ENCODE measurements at places on chromosomes 4 and X.

- no peak for DNase-seq
Observed at GRCh38 chr4:10611673-10612072, 72.9 kb downstream of the CLNK start.

DNA sequence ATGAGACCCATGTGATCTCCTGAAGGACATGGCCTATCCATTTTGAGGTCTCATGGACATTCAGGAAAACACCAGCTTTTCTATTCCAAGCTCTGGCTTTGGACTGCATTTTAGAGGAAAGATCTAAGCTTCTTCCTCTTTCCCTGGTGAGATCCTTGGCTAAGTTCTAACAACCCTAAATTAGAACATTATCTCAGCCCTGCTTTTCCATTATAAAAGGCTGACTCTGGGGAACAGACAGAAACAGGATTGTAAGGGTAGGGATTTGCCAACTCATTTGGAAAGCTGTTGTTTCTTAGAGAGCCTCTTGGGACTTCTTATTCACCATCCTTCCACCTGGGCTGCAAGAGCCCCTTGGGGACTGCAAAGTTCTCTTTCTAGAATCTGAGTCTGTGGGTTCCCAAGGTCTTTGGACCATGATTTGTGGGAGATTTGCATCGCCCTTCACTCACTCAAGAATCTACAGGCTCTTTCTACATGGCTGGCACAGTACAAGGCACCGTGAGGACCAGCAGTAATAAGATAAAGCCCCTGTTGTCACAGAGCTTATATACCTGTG lies 146.9 kb downstream of the FNIP2 start:
- no peak for DNase-seq

GRCh38 chrX:80537096-80537495 lies 116.8 kb downstream of the TENT5D start:
- no peak for DNase-seq

DNA sequence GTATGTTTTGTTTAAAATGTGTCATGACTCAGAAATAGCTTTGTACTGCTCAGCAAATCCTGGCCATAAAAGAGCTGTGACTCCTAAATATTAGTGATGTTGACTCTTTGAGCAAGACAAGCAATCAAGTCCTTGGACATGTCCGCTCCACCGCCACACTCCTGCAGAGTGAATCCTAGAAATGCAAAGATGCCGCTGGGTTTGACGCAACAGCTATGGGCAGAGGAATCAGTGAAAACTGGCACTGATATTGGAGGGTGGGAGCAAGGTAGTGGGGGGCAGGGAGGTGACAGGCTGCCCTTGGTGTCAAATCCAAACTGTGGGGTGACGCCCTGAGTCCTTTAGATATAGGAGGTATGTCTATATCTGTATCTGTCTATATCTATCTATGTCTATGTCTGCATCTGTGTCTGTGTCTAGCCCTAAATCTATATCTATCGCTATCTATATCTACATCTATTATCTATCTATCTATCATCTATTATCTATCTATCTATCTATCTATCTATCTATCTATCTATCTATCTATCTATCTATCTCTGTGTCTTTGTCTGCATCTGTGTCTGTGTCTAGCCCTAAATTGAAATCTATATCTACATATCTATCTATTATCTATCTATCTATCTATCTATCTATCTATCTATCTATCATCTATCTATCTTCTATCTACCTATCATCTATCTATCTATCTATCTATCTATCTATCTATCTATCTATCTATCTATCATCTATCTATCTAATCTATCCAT lies 129.7 kb downstream of the CPE start:
- DNase-seq: no peak

GRCh38 chrX:5681159-5681558 lies 547.5 kb downstream of the NLGN4X start:
- no peak for DNase-seq

DNA sequence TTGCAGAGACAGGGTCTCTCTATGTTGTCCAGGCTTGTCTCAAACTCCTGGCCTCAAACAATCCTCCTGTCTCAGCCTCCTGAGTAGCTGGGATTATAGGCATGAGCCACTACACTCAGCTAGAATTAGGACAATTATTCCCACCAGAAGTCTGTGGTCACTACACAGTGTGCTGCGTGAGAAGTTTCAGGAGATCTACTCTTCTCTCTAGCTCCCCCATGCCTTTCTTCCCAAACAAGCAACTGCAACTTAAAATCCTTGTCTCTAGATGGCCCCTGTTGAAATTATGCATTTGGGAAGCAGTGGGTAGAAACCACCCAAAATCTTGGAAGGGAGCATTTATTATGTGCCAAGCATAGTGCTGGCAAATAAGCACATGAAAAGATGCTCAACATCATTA lies 21.1 kb upstream of the MAP7D3 start:
- no peak for DNase-seq

DNA sequence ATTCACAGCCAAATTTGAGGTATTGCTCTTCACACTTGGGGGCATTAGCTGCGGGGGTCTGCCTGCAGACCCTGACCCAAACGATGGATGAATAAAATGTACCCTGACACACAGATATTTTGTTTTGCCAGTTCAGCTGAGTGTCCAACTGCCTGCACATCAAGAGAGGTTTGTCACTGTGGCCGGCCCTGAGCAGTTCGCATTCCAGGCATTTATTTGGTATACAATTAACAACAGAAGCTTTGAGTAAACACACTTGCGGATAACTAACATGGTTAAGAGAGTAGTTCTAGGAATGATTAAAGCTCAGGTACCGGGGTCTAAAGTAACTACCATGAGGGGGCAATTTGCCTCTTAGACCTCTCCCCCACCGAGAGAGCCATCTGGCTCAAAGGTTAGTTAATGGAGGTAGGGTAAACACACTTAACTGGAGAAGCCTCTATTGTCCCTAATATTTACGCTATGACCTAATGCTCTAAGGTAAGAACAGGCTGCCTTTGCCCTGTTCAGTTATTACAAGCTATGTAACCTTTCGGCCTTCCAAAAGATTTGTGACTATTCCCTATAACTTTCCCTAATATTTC lies 162.0 kb downstream of the SNCA start:
- DNase-seq: no peak

DNA sequence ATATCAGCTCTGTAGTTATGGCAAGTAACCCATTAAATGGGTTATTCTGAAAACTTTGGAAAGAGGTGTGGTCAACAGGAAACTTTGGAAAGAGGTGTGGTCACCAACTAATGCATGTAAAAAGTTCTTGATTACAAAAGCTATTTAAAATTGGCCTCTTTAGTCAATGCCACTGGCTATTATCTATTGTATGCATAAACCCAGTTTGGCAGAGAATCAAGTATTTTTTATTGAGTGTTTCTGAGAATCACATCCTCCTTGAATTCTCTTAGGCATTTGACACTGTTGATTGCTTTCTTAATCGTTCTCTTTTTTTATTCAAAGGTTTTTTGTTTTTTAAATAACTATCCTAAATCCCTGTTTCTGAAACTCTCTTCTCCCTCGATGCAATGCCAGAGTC lies 7.5 kb downstream of the P2RY4 start:
- no peak for DNase-seq

GRCh38 chrX:12843668-12844279 lies 23.1 kb upstream of the TLR7 start:
- no peak for DNase-seq

- DNase-seq: no peak
Observed at GRCh38 chr4:39326468-39326977, 39.6 kb downstream of the RFC1 start.

DNA sequence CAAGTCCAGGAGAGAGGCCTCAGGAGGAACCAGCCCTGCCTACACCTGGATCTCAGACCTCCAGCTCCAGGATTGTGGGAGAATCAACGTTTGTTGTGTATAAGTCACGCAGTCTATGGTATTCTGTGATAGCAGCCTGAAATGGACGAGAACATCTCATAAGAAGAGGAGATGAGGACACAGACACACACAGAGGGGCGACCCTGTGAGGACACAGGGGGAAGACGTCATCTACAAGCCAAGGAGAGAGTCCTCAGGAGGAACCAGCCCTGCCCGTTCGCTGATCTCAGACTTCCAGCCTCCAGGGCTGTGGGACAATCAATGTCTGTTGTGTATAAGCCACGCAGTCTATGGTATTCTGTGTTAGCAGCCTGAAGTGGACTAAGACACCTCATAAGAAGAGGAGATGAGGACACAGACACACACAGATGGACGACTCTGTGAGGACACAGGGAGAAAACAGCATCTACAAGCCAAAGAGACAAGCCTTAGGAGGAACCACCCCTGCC lies 20.3 kb downstream of the P2RY8 start:
- DNase-seq: no peak

- DNase-seq: no peak
Observed at GRCh38 chr4:77852892-77853495, 9.6 kb upstream of the MRPL1 start.

DNA sequence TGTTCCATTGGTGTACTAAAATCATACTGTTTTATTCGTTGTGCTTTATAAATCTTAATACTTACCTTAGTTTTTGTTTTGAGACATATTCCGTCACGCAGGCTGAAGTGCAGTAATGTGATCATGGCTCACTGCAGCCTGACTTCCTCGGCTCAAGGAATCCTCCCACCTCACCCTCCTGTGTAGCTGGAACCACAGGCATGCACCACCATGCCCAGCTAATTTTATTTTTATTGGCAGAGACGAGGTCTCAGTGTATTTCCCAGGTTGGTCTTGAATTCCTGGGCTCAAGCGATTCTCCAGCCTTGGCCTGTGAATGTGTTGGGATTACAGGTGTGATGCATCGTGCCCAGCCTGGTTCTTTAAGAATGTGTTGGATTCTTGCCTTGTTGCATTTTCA lies 24.4 kb upstream of the DCK start:
- no peak for DNase-seq

GRCh38 chr4:183872531-183872930 lies 32.6 kb upstream of the STOX2 start:
- DNase-seq: no peak

DNA sequence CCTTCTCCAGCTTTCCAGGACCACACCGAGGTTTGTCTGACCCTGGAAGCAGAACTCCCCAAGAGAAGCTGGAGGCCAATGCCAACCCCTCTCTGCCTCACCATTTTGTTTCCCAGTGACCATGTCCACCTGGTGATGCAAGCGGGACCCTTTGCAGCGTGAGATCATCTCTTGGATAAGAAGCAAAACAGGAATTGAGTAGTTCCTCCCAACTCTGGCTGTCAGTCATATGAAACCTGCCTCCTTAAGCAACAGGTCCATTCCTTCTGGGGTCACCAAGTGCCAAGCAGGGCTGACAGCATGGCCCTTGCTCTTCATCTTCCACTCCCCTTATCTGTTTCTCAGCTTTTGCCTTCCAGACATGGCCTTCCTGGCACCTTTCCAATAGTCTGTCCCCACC lies 41.3 kb upstream of the MTM1 start:
- DNase-seq: no peak

DNA sequence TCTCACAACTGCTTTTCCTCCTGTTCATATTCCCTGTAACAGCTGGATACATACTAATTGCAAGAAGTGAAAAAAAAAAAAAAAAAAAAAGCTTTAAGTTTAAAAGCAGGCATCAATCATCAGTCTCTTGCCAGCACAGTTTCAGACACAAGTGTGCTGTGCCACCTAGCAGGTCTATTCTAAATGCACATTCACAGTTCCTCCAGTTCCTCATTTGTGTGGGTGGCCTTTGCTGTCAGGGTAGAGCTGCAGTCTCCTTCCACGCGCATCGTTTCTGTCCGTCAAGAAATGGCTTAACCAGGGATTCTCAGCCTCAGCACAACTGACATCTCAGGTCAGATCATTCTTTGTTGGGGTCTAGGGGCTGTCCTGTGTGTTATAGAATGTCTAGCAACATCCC lies 61.6 kb downstream of the SCML1 start:
- DNase-seq: no peak

DNA sequence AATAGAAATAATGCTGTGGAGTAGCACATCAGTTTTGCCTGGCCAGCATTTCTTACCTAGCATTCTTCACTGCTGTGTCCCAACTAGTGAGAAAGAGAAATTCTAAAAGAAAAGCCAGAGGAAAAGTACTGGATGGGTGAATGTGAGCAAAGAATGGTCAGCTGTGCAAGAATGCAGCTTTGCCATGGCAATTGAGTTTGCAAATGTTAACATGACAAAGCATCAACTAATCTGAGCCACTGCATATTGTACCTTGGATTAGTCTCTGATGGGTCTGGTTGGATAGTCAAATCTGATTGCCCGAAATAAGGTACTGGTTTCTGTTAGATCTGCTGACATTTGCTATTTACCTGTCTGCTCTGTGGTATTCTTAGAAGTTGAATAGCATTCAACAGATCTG lies 38.7 kb downstream of the ADD1 start:
- DNase-seq: no peak

DNA sequence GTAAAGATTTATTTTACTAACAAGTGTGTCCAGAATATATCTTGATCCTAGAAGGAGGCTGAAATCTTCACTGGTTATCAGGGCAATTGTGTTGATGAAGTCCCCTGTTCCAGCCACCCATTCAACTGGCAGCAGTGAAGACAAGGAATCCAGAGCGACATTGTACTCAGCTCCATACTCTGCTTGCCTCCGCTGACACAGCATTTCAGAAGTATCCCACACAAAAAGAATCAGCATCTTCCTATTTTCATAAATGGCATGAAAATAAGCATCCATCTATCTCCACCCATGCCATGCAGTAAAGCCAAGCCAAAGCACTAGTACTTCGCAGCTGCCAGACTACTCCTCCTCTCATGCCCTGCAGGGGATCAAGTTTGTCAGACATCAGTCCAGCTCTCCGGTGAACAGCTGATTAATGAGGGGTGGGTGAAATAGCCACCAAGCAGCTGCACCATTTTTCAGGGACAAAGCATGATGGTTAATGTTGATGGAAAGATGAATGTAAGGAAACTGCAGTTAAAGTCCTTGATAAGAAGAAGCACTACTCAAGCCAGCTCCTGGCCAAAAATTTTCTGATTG lies 54.0 kb downstream of the COL25A1 start:
- DNase-seq: no peak

- DNase-seq: no peak
Observed at GRCh38 chr4:141035920-141036319, 97.3 kb downstream of the RNF150 start.

DNA sequence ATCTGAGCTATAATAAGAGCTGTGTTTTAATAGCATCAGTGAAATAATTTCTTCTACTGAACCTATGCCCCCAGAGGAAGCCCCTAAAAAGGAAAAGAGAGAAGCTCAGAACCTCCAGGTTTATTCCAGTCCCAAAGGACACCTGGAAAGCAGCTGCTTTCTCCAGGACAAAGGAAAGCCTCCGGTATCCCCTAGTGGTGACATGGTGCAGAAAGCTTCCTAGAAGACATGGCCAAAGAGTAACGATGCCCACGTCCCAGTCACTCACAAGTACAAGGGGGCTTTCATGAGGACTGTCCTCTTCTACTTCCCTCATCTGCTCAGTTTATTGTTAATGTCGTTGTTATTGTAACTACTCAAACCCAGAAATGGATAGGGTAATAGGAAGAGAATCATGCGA lies 343.9 kb downstream of the UNC5C start:
- DNase-seq: no peak

DNA sequence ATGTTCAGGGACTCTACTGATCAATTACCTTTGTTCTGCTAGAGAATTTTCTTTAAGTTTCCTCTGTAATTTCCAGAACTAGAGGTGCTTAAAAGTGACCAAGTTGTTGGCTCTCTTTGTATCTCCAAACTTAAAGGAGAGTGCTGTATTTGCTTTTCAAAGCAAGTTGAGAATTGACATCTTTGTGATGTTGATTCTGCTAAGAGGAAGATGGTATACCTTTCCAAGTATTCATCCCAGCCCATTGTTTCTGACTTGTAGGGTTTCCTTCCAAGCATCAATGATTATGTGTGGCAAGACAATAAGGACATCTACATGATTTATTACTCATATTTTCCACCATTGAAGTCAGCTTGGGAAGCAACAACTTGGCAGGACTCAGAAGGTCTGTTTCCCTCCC lies 190.6 kb downstream of the GC start:
- no peak for DNase-seq

All from lower lobe of right lung (tissue), 2 donors.